ENCODE measurements at places on chromosomes 1 and 21. TPM values are rescaled to one million over a fixed set of nuclear protein-coding genes. Genes with fewer than 3 reads are reported as not detected.

Gene LGR6
- total RNA-seq: not detected

DNA sequence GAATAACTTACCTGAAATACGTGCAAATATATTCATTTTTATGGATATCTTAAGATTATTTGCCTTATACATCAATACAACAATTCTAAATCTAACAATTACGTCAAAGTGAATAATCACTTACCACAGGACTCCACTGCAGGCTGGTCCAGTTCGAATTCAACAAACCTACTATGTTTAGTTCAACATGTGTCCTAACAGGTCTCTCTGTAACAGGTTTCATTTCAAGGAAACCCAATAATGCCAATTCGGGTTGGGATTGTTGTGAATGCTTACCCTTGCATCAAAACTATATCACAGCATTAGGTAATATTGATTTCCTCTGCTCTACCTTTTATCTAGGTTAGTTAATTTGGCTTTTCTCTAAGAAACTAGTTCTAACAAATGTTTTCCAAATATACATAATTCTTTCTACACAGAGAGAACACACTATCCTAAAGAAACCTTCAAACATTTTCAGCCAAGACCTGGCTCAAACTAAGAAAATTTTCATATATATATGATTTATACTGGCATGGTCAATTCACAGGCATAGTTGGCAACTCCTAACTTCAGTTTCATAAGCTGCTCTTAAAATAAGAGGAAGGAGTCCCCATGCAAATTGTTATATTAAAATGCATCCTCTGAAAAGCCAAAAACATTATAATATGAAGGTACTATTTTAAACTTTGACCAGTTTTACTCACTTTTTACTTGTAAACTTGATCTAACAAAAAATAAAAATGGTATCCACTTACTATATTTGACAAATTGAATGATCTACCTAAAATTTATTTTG lies 4.5 kb downstream of the IVNS1ABP start:
- no peak for DNase-seq

Gene AADACL4
- not detected for total RNA-seq

DNA sequence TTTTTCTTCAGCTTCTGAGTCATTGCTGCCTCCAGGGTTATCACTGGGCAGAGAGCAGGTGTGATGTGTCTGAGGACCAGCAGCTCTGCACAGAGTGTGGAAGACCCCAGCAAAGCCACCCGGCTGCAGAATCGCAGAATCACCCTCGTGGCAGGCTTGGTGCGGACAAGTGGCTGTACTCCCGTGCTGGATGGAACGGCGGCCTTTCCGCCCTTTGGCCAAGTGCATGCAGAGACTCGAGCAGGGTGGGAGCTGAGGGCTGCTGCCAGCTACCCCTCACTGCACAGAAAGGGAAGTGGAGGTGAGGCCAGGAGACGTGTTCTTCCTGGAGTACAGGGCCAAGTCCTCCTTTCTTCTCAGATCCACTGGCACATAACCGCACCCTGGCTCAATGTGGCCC lies 162.5 kb downstream of the PCBP3 start:
- DNase-seq: no peak

DNA sequence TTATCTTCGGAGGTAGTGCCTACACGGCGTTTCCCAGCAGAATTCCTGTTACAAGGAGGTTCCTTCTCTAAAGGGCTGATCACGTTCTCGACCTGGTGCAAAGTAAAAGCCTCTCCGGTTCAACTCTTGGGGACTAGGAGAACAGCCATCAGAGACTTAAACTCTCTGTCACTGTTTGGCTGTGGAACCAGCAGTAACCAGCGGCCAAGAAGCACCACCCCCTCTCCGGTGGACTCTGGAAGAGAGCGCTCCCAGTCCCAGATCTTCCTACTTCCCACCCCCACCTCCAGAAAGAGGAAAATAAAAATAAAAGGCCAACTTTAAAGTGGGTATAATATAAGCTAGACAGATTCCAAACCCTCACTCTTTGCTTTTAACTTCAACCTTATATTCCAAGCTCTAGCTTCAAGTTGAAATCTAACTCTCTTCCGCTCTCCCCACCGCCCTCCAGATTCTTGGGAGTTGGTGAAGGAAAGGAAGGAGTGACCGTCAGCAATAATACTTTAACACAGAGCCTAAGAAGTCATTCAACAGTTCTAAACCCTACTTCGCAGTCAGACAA lies 2.9 kb downstream of the BRINP3 start:
- DNase-seq: no peak

Data from MG63 (cell line).